ENCODE measurements at places on chromosomes 11 and 22.

GRCh38 chr11:1845095-1845429, 6.3 kb downstream of the TNNI2 start:
- DNase-seq: no peak

GRCh38 chr11:65780770-65781151, at the start of gene AP5B1:
Gene AP5B1 (minus strand): TSS chr11:65780976. CDS start chr11:65780591, 385 bp downstream.
- DNase-seq: no peak

DNA sequence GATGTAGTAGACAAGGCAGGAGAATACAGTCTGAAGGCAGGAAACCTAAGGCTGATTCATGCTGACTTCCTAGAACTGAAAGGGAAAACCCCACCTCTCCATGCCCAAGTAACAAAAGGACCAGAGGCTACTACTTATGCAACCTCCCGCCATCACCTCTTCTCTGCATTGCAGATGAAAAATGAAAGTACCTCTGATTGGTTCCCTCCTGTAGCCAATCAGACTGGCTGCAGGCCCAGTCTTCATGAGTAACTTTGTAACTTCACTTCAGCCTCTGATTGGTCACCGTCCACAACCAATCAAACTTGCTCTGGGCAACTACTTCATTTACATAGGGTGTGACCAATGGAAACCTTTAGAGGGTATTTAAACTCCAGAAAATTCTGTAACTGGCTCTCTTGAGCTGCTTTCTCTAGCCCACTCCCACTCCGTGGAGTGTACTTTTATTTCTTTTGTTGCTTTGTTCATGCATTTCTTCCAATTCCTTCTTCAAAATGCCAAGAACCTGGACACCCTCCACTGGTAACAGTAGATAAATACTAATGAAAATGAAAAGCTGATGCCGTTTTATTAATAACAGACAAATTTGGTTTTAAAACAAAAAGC, 5.2 kb upstream of the MAP6 start:
- DNase-seq: no peak

GRCh38 chr11:86570020-86570419, 102.4 kb downstream of the ME3 start:
- no peak for DNase-seq

DNA sequence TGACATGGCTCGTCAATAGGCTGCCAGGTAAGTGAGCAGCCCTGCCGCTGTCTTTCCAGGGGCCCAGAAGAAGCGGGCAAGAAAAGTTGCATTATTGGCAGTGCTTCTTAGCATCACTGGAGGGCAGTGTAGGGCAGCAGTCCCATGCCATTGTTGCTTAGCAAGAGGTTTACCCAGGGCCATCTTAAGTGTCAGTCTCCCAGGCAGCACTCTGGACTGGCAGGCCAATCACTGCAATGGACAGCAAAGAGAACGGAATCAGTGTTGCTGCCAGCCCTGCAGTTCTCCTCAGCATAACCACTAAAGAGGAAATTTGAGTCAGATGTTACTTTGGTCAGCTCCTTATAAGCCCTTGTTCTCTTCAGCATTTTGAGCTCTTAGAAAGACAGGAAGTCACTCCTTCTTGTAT, 13.4 kb upstream of the GRK2 start:
- DNase-seq: no peak

- DNase-seq: no peak
Measured at GRCh38 chr11:117678658-117679406, 118.2 kb downstream of the DSCAML1 start.

GRCh38 chr22:19132693-19133400, 1.7 kb downstream of the TSSK2 start:
- DNase-seq: no peak

GRCh38 chr11:91869686-91870085, 354.9 kb upstream of the FAT3 start:
- DNase-seq: no peak

GRCh38 chr11:93548679-93549319, 5.6 kb upstream of the SMCO4 start:
- no peak for DNase-seq

DNA sequence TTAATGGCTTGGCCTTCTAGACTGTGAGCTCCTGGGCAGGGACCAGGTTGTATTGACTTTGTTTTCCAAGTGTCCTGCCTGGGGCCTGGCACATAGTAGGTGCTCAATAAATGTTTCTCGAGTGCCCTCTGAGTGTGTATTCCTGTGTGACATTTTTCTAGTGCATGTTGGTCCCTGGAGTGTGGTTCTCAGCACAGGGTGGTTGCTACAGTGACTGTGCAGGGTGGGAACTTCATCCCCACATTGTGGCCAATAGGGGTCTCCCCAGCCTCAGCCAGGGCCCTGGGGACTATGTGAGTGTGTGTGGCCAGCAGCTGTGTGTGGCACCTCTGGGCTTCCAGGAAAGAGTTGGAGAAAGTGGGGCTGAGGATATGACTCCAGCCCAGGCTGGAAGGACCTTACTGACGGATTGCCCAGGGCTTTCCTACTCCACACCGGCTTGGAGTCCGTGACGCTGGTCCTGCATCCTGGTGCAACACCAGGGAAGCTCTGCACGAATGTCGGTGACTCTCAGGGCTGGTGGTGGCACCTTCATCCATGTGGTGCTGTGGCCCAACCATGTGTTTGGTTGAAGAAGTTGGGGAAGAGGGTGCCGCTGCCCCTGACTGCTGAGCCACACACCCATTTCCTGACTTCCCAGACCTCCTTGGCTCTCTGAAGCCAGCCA, 9.0 kb upstream of the MARK2 start:
- no peak for DNase-seq

GRCh38 chr11:12993626-12994025, 15.5 kb upstream of the RASSF10 start:
- DNase-seq: no peak

DNA sequence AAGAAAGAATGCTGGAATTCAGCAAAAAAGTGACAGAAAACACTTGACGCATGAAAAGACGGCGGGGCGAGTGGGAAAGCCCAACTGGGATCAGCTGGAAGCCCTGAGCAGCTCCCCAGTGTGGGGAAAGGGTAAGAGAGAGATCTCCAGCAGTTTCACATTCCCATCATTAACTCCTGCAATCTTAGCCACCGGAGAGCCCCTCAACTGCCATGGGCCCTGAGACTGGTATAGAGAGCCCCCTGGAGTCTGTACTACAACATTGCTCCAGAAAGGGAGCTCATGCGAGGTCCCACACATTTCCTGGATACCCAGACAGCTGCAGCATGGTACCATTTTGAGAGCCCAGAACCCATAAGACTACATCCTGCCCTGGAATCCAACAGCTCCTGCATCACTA, 31.1 kb downstream of the MRGPRX4 start:
- DNase-seq: no peak

DNA sequence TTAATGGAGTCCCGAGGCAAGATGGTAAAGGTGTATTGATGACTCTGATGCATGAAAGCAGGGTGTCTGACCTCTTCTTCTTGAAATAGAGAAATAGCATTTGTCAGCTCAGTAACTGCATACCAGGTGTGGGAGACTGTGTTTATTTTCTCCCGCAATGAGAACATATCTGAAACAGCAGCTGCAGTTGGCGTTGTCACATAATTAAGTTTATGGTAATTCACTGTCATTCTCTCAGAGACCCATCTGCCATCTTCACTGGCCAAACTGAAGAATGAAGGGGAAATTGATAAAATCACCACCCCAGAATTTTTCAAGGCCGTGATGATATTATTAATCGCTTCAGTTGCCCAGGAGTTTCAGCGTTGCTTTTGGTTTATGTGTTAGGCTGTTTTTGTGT, 20.1 kb upstream of the MCHR1 start:
- no peak for DNase-seq

Data from DMS79 (cell line).